ENCODE measurements at places on chromosomes 2 and 18. TPM values are rescaled to one million over a fixed set of nuclear protein-coding genes. Genes with fewer than 3 reads are reported as not detected.

IL36G gene
- not detected for total RNA-seq

LYG1 gene
- total RNA-seq: 0.93 TPM

MYO5B gene
- 28.3 TPM for total RNA-seq

KCNG3 gene
- 1.1 TPM for total RNA-seq

ALLC gene
- not detected for total RNA-seq

ITGA4 gene
- not detected for total RNA-seq

Data from Caco-2 (cell line).